Fibroblast of pulmonary artery (primary cell): ENCODE measurements at places on chromosomes 3 and 15.

DNA sequence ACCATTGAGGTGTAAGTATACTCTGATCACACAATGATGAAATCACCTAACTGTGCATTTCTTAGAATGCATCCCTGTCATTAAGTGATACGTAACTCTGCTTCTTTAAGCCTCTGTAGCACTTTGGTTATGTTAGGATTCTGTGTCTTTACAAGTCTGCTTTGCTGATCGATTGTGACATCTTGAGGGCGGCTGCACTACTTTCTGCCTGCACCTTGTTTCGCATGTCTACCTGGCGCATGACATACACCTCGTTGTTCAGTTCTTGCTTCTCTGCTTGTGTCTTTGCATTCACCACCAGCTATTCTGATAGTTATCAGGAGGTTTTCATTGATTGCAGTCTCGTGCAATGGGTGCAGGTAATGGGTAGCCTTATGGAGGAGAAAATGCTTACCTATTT lies 32.7 kb downstream of the IGF1R start:
- DNase-seq, result no peak

DNA sequence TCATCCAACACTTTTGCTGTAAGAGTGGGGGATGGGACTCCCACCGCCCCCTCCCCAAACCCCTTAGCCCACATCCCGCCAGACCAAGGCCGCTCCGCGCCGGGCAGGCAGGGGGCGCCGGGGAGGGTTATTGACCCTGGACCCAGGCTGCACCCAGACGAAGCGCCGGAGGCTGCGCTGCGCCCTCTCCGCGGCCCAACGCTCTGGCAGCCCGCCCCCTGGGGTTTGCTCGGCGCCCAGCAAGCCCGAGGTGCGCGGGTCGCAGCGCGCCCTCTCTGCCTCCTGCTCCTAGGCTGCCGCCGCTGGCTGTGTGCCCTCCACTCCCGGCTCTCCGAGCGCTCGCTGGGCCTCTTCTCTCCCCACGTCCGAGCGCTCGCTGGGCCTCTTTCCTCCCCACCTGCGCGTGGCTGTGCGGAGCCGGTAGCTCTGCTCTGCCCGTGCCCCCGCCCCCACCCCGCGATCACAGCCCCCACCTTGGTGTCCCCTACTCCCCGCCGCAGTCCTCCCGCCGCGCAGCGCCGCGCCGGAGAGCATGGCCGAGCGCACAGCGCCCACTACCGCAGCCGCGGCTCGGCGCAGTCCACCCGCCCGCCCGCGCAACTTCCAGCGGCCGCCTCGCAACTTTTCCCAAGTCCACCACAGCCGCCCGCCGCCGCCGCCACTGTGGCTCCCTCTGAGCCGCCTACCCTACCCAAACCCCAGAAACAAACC lies 1.2 kb downstream of the MECOM start:
- peak; percentile 85 for DNase-seq

- DNase-seq, result peak; percentile 41
Observed at GRCh38 chr3:61562721-61563312, 1.4 kb downstream of the PTPRG start.

GRCh38 chr3:4864503-4864902 lies 114.7 kb upstream of the BHLHE40 start:
- DNase-seq, result peak; percentile 60

DNA sequence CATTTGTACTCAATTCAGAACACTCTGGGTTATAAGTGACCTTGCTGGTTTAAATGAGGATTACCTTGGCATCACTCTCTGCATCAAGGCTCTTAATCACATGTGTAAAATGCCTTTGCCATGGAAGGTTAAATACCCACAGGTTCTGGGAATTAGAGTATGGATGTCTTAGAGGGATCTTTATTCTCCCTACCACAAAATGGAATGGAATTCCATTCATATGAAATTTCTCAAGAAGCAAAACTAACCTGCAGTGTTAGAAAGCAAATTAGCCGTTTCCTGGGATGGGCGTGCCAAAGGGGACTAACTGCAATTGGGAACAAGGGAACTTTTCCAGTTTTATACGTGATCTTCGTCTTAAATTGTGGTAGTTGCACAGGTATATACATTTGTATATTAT lies 39.8 kb downstream of the TBL1XR1 start:
- no peak for DNase-seq

GRCh38 chr3:177126015-177126773 lies 71.1 kb downstream of the TBL1XR1 start:
- peak; percentile 86 for DNase-seq

GRCh38 chr15:52326756-52327155 lies 31.2 kb upstream of the MYO5C start:
- peak; percentile 31 for DNase-seq

GRCh38 chr3:149214702-149215101 lies 6.9 kb downstream of the CP start:
- DNase-seq, result no peak

DNA sequence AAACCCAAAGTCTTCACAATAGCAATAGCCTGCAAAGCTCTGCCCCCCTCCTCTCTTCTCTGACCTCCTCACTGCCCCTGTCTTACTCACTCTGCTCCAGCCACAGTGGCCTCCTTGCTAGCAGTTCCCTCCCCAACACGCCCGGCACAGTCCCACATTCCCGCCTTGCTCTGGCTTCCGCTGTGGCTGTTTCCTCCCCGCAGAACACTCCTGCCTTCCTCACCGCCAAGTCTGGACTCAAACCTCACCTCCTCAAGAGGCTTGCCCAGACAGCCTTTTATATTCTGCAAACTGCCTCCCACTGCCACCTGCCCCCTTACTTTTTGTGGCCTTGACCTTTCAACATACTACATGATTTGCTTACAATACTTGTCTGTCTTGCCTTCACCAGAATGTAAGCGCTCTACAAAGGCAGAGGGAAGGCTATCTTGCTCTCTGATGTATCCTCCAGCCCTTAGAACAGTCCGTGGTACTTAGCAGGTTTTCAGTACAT lies 406 bp upstream of the MPI start:
- peak; percentile 38 for DNase-seq

DNA sequence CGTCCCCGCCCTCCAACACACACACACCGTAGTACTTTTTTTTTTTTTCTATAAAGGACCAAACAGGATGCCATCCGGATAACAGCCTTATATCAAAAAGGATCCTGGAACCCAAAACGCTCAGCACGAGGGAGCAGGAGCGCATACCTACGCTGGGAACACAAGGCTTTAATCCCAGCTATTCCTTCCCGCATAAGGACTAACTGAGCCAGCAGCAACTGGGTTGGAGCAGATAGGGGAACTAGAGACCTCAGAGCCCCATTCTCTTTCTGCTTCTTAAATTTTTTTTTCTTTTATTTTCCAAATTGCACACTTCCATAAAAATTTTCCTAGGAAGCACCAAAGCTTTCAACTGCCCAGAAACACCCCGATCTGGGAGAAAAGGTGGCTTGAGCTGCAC lies 1.3 kb downstream of the TRANK1 start:
- DNase-seq, result no peak

DNA sequence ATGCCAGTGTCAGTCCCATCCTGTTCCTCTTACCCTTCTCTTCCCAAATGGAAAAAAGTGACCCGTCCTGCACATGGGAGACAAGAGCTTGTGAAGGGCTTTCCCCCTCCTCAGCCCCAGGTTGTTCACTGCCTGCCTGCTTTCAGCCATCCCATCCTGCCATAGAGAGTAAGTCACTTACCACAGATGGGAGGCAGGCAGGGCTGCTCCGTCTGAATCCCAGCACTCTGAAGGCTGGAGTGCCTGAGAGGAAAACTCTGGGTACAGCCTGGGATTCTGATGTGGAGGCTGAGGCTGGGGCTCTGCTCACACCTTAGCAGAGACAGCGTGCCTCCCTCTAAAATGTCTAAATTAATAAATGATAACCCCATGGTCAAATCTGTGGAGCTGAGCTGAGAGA lies 14.8 kb downstream of the CPNE4 start:
- no peak for DNase-seq

- no peak for DNase-seq
Observed at GRCh38 chr15:61715082-61715481, 345.2 kb downstream of the VPS13C start.

DNA sequence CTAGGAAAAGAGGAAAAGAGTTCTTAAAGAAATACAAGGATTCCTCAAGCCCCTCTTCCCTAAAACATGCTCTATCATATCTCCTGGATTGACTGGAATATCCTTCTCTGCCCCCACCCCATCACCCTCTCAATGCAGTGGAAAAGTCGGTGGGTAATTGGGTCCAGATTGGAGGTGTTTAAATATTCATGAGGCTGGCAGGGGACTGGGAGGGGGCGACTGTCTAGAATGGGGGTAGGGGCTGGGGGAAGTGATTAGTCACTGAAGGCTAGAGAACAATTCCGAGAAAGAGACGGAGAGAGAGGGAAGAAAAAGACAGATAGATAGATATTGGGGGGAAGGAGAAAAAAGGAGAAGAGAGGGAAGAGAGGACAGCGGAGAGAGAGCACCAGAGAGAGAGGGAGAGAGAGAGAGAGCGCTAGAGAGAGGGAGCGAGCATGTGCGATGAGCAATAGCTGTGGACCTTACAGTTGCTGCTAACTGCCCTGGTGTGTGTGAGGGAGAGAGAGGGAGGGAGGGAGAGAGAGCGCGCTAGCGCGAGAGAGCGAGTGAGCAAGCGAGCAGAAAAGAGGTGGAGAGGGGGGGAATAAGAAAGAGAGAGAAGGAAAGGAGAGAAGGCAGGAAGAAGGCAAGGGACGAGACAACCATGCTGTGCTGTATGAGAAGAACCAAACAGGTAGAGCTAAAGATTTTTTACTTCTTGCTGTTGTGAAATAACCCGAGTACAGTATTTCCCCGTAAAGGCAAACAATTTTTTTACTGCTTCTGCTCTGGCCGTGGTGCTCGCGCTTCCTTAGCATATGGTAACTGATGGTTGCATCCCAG lies at the start of gene GAP43:
TSS of gene GAP43 (plus strand) at position 467 of the 825 bp plus-strand sequence. CDS start at position 647, 180 bp downstream.
- DNase-seq, result peak; percentile 81

GRCh38 chr3:148866261-148866660 lies 1.2 kb downstream of the CPA3 start:
- peak; percentile 71 for DNase-seq

- peak; percentile 20 for DNase-seq
Observed at GRCh38 chr3:115194476-115194875, 47.4 kb upstream of the ZBTB20 start.

GRCh38 chr3:150006794-150007193 lies 36.1 kb upstream of the PFN2 start:
- no peak for DNase-seq

DNA sequence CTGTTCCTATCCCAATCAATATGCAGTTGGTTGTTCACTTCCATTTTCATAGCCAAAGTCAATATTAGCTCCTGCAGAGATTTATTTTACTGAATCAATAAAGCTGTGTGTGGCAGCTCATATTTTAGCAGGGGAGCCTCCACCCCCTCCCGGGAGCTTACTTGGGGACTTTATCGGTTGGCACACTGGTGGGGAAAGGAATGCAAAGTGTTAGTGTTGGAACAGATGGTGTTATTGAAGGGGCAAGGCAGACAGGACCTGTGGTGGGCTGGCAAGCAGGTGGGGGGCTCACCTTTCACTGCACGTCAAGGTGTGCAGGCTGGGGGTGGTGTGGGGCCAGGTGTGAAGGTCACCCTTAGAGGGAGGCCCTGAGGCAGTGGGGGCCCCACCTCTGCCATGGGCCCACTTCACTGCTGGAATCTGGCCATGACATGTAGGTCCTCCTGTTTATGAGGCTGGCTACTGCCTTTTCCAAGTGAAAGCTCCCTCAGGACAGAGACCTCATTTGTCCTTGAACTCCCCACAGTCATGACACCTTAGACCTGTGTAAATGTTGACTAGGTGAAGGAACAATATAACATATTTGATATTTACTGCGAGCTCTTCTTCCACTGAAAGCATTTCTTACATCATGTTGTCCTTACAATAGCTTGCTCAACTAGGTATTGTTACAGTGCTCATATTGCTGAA lies 44.0 kb upstream of the SEC22A start:
- DNase-seq, result no peak

DNA sequence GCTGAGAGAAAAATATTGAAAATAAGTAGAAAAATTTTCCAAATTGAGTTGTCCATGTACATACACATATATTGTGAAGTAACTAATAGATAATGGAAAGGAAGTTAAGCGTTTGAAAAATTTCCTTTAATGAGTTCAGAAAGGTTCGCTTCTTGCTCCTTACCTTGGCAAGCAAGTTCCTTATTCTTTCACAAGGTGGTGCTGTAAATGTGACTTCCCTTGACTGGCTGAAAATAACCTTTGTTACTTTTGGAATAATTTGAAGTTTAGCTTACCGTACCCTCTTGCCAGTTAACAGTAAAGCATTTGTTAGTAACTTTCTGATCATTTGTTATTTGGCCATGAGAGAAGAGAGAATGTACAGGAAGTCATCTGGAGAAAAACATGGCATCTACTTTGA lies 41.6 kb downstream of the PYDC2 start:
- no peak for DNase-seq

DNA sequence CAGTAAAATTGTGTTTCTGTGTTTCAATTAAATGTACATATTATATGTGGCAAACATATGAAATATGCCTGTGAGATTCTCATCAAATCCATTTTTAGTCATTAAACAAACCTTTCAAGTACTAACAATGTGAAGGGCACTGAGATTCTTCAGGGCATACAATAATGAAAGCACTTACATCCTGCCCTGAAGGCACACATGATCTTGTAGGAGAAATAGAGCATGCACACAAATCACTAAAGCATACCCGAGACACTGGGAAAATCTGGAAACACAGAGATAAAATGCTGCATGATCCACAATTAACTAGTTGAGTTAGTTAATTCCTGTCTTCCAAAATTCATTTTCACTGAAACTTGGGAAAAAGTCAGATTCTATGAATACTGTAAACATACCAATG lies 810.5 kb upstream of the NECTIN3 start:
- no peak for DNase-seq
